T-helper 2 cell treated with Interferon-gamma antibody and Interleukin-4, amounts not matched to agents 5 μg/mL and 100 μg/mL, for 36 hours (primary cell): ENCODE measurements at places on chromosomes 7 and 10.

GRCh38 chr7:41977151-41977651 is 259.8 kb downstream of the GLI3 start:
- no peak for DNase-seq

GRCh38 chr7:4824120-4824775 is 37.6 kb downstream of the PAPOLB start:
- DNase-seq, result no peak

DNA sequence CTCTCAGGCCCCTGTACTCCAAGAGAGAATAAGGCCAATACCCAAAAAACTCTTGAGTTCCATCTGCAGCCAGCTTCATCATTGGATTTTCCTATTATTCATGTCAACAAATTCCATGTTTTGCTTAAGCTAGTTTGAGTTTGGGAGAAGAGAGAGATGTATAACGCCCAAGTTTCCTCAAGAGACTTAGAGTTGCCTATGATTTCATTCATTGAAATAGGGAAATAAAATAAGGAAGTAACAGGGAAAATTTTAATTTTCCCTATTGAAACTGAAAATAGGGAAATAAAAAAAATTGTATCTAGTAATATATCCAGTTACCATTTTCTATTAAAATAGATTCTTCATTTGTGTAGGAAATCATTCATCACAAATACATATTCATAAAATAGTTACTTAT is 66.5 kb upstream of the SVIL start:
- no peak for DNase-seq

GRCh38 chr10:132273966-132274365 is 33.8 kb downstream of the STK32C start:
- DNase-seq, result no peak

- DNase-seq, result no peak
These were observed 71.5 kb downstream of the SLC35B4 start for GRCh38 chr7:134245253-134245652.
